ENCODE measurements at places on chromosomes 6 and 20.

GRCh38 chr6:35725081-35725708, 11.6 kb upstream of the ARMC12 start:
- no peak for DNase-seq

DNA sequence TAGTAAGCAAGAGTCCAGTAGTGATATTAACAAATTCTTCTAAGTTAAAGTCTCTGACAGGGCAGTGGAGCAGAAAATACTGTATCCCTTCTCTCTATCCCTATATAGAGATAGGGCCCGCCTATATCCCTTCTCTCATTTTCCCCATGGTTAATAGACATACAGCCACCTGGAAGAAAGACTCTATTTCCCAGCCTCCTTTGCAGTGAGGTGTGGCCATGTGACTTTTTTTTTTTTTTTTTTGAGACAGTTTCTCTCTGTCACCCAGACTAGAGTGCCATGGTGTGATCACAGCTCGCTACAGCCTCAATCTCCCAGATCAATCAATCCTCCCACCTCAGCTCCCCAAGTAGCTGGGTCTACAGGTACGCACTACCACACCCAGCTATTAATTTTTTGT, 16.7 kb upstream of the CDK5RAP1 start:
- DNase-seq: no peak

GRCh38 chr20:10672624-10673127, 1.1 kb downstream of the JAG1 start:
- no peak for DNase-seq

- DNase-seq: no peak
These were observed 31.2 kb upstream of the RALGAPA2 start for GRCh38 chr20:20743511-20744169.

- no peak for DNase-seq
These were observed 87.3 kb downstream of the TOX2 start for GRCh38 chr20:44001667-44002596.

DNA sequence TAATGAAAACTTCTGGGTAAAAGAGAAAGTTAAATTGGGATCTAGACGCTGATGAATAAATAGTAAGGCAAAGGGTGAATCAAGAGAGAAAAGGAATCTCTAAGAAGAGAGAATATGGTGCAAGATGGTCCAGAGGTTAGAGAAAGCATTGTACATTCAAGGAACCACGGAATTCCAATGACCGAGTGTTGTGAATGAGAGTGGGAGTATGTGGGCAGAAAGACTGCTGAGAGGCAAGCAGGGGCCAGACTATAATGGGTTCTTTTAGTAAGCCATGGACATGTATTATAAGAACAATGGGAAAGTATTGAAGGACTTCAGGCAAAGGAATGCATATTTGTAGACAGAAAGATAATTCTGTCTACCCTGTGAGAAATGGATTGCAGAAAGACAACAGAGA, 45.2 kb downstream of the SPTLC3 start:
- no peak for DNase-seq

GRCh38 chr6:169409742-169410312, 156.2 kb upstream of the THBS2 start:
- DNase-seq: no peak

- no peak for DNase-seq
These were observed 18.6 kb upstream of the BCAS4 start for GRCh38 chr20:50776122-50776817.

GRCh38 chr20:20367575-20368417, at the start of gene INSM1:
Gene INSM1 (plus strand): TSS chr20:20368104. CDS start chr20:20368268, 164 bp downstream.
- DNase-seq: no peak

- no peak for DNase-seq
These were observed 74.2 kb downstream of the SLC22A23 start for GRCh38 chr6:3382326-3383279.

DNA sequence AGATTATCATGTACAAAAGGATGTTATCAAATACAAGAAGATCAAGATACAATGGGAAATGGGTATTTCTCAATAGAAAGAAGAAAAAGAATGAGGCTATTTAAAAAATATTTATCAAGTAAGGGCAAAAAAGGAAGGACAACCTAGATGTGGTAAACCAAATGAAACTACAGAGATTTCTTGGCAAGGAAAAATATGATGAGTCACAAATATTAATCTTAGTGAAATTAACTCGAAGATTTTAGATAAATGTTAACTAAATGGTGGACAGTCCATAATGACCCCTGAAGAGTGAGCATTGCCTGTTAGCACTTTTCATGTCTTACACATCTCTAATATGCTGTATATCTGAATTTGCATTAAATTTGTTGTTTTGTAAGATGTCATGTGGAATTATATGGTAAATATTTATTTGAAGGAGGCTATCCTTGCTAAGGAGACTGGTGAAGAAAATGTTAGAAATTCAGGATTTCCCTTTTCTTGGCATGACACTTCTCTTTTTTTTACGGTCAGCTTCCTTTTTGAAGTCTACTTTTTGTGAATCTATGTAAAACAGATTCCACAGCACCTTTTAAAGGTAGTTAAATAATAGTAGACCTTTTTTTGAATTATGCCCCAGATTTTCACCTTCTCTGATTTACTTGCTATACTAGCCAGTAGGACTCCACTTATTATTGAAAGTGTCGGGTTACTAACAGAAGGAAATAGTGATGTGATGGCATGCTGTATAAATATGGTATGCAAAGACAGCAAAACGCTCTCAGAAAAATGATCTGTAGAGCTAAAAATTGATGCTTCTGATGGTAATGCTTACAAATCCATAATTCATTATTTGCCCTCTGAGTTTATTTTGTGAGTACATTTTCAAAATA, 120.5 kb downstream of the HIVEP1 start:
- no peak for DNase-seq

GRCh38 chr6:31614684-31615578, at the start of gene AIF1:
Gene AIF1 (plus strand): TSS chr6:31615234. CDS start chr6:31615330, 96 bp downstream.
- DNase-seq: no peak

DNA sequence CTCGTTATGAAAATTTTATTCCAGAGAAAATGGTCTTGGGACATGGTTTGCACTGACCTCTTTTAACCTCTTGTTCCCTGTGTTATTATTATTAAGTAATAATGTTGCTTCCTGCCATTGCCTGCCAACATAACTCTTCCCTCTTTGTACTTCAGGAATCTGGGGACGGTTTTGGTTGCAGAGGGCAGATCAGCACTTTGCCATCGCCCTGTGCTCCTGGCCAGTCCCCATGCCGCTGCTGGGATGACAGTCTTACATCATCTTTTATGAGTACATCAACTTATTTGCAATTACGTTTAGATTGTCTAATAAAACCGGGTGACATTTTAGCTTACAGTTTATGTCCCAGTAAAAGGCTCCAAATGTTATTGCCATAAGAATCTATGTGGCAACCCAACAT, 157.2 kb downstream of the CDH26 start:
- DNase-seq: no peak

GRCh38 chr20:51828762-51829161, 26.4 kb upstream of the SALL4 start:
- no peak for DNase-seq

DNA sequence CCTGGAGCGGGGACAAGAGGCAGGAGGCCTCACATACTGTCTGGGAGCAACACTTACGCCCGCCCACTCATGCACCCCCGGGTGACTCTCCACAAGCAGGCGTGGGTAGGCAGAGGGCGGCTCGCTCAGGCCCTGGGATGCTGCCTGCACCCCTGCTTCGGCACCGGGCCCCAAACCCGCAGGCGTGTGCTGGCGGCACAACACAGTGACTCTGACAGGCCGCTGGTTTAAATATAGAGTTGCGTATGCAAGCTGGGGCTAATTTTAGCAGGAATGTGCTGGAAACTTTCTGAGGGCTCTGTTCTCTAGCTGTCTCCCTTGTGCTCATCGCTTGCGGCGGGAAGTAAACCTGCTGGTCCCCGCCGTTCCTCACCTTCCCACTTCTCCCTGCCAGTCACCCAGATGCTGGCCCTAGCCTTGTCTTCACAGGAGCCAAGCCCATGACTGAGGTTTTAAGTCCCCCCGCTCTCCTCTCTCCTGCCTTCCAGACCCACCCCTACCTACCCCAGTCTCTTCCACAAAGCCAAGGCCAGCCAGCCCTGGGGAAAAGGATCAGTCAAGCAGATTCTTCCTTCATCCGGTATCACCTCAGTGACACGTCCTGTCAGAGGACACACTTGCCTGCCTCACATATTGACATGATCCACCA, 94.5 kb upstream of the FOXP4 start:
- no peak for DNase-seq

GRCh38 chr6:119768201-119768600, 418.6 kb upstream of the MAN1A1 start:
- DNase-seq: no peak

DNA sequence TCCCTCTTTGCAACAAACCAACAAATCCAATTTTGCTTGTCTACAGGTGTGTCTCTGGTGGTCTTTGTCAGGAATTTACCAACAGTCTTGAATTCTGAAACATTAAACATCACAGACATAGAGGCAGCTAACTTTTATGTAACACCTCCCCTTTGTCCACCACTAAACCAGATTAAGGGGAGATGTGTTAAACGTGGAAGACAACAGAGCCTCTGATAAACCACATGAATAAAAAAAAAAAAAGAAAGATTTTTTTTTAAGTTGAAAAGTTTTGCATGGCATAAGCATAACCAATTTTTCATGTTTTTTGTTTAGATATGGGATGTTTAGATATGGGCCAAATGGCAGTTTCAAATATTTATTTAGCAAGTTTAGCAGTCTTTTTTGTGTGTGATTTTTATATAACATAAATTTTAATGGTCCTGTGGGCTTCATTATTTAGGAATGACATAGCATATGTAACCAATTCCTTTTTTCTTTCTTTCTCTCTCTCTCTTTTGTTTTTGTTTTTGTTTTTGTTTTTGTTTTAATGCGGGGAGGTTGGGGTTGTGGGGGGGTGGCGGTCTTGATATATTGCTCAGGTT, 60.7 kb upstream of the BTN3A2 start:
- DNase-seq: no peak

- DNase-seq: no peak
These were observed 197.3 kb upstream of the SNX9 start for GRCh38 chr6:157625764-157626163.

DNA sequence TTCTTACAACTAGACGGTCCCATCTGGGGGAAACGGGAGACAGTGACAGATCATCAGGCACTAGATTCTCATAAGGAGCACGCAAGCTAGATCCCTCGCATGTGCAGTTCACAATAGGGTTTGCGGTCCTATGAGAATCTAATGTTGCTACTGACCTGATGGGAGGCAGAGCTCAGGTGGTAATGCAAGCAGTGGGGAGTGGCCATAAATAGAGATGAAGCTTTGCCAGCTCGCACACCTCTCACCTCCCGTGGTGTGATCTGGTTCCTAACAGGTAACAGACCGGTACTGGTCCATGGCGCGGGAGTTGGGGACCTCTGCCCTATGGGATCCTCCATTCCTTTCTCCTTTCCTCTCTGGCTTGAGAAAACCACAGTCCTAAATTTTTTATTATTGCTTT, 63.8 kb downstream of the TPD52L1 start:
- no peak for DNase-seq

DNA sequence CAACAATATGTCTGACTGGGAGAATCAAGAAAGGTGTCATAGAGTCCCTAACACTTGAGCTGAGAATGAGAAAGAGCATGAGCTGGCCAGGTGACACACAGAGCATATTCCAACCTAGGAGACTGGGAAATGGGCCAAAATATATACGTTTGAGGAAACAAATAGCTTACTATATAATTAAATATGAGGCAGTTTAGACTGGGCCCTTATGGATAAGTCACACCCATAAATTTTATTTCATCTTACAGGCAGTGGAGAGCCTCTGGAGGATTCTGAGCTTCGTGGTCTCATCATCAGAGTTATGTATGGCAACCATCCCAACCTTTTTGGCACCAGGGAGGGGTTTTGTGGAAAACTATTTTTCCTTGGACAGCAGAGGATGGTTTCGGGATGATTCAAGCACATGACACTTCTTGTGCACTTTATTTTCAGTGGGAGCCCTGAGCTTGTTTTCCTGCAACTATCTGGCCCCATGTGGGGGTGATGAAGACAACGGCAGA, 12.9 kb upstream of the NQO2 start:
- DNase-seq: no peak

GRCh38 chr20:59891581-59891980, 41.9 kb downstream of the SYCP2 start:
- no peak for DNase-seq

- no peak for DNase-seq
These were observed 152.1 kb upstream of the RIMS1 start for GRCh38 chr6:71733970-71734899.

DNA sequence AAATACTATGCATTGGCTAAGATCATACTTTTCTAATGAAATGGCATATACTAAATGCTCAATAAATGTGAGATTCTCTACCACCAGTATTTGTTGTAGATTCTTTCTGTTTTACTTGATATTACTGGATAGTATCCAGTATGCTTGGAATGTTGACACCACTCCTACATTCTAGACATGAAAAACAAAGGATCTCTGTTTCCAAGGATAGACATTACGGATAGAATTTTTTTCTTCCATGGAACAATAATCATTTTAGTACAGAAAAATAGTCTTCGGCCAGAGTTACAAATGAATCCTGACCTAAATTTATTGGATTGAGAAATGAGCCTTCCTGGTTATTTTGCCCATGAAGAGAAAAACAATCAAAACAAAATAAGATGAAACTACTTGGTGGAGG, 258.2 kb upstream of the NT5E start:
- no peak for DNase-seq

- DNase-seq: no peak
These were observed 122.3 kb downstream of the BANF2 start for GRCh38 chr20:17822039-17822438.

GRCh38 chr6:83160167-83160566, 32.9 kb downstream of the PGM3 start:
- no peak for DNase-seq

DNA sequence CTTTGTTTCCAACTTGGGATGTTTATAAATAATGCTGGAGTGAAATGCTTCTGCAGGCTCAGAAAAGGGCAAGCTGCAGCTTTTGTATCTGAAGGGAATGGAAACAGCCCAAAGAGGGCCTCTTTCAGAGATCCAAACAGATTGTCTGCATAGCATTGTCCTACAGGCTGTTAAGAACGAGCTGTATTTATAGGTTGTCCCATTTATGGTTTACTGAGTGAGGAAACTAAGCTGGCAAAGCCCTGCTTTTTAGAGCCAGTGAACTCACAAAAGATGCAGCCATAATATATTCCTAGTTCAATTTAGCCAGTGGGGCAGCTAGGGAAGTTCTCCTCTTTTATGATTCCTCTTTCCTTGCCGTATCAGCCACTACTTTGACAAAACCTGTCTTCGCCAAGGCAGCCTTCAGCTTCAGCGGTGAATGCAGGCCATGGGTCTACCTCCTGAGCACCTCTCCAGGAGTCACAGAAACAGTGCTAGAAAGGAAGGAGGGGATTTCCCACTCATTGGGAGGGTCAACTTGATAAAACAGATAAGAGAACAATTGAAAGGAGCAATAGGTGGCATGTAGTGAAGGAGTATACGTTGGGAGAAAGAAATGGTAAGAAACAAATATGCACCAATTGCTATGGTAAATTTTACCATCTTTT, 15.0 kb downstream of the KIAA0319 start:
- no peak for DNase-seq

GRCh38 chr6:72246926-72247325, 360.6 kb downstream of the RIMS1 start:
- no peak for DNase-seq

DNA sequence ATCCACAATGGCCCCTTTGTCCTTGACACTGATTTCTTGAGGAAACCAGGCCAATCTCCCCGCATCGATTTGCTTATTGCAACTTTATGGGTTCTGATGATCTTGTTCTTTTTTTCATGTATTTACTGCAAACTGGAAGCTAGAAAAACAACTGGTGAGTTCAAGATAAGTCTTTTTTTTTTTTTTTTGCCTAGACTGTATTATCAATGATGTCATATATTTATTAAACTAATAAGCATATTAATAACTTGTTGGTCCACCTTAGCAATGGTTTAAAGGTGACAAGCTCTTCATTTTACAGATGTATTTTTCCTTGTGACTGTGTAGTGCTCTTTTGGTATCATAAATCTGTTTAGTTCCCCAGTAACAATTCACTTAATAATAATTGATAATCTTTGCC, 79.0 kb upstream of the NOX3 start:
- no peak for DNase-seq
